ENCODE measurements at places on chromosomes 4 and X.

GRCh38 chr4:147492761-147493160 lies 11.9 kb downstream of the EDNRA start:
- no peak for DNase-seq

DNA sequence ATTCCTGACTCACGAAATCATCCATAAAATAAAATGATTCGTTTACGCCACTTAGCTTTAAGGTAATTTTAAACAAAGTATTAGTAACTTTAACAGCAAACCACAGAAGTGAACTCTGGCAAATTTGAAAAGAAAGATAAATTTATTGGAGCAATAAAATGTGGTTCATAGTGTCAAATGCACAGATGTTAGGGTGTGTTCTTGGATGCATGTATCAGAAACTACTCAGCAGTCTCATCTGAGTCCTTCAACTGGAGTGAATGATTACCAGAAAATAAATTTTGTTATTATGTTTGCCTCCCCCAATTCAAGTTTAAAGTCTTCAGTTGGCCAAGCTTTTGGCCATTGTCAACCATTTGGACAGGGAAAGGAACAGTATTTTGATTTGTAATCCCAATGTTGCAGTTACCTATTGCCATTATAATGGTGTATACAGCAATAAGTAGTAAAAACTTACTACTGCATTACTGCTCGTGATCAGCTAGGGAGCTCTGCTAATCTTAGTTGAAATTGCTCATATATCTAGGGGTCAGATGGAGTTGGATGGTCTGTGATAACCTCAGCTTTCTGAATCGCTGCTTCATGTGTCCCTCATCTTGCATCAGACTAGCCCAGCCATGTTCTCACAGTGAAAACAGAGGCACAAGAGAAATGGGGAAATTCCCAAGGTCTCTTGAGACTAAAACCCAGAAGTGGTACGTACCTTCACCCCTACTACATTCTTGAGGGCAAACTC lies 254.6 kb upstream of the KCNIP4 start:
- DNase-seq = no peak

DNA sequence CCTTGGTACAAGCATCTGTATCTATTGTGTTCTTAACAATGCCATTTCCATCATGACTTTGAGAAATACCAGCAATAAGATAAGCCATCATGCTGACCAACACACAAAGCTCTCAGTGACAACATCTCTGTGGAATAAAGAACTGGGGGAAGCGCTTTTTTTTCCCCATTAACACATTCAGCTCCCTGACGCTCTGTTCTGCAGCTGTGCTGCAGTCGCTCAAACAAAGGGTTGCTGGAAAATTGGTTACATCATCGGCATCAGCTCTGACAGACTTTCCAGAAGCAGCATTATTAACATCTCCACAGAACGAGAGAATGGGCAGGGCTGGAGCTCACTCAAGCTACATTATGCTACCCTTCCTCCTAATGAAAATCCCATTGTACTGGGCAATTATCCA lies 39.9 kb downstream of the DCX start:
- DNase-seq = peak; percentile 37

DNA sequence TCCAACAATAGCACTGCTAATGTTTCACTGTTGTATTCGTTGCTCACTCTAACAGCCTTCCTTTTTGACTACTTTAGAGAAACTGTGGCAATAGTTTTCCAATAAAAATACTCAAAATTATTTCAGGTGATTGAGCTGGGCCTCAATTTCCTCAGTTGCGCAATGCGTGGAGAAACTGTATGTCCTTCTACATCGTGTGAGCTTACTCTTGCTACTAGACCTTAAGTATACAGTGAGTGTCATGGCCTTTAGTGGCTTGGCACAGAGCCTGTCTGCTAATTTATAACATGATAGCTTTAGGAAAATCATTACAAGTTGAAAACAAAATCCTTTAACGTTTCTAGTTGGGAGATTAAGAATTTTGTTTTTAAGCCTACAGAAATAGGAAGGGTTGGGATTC lies 114.5 kb downstream of the COL4A6 start:
- no peak for DNase-seq

DNA sequence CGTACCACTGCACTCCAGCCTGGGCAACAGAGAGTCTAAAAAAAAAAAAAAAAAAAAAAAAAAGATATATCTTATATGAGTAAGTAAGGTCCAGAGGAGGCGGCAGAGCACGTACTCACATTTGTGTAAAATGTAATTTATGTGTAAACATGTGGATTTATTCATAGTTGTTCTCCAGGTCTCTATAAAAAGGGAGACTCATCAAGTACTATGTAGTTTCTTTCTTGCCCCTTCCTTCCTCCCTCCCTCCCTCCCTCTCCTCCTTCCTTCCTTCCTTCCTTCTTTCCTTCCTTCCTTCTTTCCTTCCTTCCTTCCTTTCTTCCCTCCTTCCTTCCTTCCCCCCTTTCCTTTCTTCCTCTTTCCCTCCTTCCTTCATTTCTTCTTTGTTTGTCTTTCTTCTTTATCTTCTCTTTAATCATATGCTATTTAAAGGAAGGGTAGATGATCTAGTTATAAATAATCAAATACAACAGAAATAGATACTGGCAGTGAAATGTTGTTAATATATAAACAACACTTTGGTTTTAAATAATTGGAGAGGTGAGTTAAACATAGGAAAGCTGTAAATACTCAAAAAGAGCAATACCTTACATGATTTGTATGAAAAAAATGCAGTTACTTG lies 344.8 kb downstream of the ANK2 start:
- DNase-seq = no peak

GRCh38 chr4:130432289-130432688 lies 1336.3 kb downstream of the C4orf33 start:
- no peak for DNase-seq

DNA sequence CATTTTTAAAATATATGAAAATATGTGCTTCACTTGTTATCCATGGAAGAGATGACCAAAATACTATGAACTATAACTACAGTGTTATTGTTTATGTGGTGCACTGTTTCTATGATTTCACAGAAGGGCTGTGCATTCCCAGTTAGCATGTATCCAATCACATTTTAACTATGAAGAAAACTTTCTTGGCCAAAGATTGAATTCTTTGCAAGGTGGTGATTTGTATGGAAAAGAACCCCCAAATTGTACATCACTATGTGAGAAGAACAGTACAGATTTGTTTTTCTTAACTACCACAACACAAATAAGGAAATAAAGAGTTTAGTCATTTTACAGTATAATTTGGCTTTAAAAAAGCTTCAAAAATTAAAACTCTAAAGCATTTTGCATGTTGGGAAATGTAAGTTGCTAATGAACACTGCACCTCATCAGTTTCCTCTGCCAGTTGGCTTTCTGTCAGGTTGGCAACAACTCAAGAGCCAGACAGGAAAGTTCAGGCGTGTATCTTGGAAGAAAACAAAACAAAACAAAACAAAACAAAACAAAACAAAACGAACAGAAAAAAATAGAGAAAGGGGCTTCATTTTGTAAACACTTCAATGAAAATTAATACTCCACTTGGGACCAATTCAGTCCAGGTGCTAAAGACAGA lies 237.0 kb downstream of the SCFD2 start:
- DNase-seq = peak; percentile 28

- DNase-seq = no peak
Observed at GRCh38 chr4:169058312-169058711, 48.3 kb upstream of the CBR4 start.

GRCh38 chr4:6909970-6910339 lies 329 bp downstream of the TBC1D14 start:
- DNase-seq = no peak

GRCh38 chrX:17544821-17545220 lies 169.8 kb downstream of the NHS start:
- DNase-seq = no peak

GRCh38 chrX:21939906-21940305 lies 603 bp upstream of the SMS start:
- no peak for DNase-seq

Data from NCI-H1092 treated with DMSO at 0.1 percent for 48 hours (cell line).